Retinal pigment epithelial cell (primary cell): ENCODE measurements at places on chromosomes 11 and 22.

GRCh38 chr11:116379185-116379828 lies 393.5 kb downstream of the BUD13 start:
- no peak for DNase-seq

- DNase-seq: no peak
These were observed 949 bp downstream of the TP53AIP1 start for GRCh38 chr11:128941573-128942271.

DNA sequence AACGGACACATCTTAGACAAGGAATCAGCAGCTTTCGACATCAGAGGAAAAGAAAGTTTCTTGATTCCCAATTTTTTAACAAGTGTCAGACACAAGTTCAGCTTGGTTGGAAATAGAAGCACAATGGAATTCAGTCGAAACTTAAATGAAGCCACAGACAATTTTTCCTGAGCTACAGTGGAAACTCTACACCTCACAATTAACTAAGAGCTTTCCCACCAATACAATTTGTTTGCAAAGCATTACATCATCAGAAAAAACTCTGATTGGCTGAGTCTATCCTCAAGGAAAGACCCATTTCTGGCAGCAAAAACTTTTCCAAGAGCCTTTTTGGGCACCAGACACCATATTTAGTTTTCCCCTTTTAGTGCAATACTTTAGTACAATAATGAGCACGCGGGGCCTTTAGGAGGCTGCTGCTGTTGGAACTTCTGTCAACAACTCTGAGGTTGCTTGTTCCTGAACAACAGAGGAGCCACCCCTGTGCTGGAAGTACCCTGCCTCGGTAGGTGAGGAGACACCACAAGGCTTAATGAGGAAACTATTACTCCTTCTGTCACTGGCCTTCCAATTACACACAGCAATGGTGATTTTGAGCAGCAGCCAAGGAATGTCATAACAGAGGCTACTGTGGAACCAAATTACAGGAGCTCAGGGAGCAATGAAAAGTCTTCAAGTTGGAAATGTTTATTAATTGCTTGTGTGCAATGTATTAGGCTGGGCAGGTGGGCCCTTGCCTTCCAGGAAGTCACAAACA lies 61.9 kb upstream of the BARX2 start:
- no peak for DNase-seq

GRCh38 chr11:114386545-114386944 lies 13.8 kb downstream of the C11orf71 start:
- DNase-seq: no peak

DNA sequence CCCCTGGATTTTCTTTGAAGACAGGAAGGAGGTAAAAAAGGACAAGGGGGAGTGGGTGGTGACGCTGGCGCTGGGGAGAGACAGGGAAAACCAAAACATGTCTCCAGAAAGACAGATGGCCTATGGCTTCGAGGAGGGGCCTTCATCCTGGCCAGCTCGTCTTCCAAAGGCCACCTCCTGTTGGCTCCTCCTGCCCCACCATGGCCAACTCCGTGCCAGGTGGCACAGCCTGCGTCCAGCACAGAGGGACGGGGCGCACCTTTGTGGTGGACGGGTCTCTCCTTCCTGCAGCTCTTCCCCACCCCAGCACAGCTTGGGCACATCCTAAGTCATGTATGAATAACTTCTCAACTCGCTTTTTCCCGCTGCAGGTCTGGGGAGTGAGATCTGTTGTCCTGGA lies 22.7 kb downstream of the IGSF9B start:
- DNase-seq: no peak

DNA sequence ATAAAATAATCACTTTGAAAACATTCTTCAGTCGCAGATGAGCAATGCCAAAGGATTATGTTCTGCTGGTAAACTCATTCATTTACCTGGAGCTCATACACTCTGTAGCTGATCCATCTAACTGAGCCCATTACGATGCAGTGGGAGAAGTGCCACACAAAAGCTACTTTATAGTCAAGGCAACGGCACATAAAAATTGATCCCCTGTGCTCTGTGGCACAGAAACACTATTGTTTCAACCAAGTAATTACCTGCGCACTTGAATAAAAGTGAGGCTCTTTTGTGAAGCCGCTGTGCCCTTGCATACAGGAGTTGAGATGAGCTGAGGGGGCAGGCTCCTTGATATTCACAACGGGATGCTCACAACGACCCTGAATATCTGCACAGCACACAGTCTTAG lies 7.2 kb downstream of the DKK3 start:
- DNase-seq: no peak

GRCh38 chr22:20014526-20015186 lies 2.0 kb downstream of the ARVCF start:
- DNase-seq: no peak

GRCh38 chr11:129323896-129324502 lies 51.6 kb upstream of the BARX2 start:
- DNase-seq: no peak

- no peak for DNase-seq
These were observed 38.8 kb downstream of the ATXN10 start for GRCh38 chr22:45710469-45710868.

DNA sequence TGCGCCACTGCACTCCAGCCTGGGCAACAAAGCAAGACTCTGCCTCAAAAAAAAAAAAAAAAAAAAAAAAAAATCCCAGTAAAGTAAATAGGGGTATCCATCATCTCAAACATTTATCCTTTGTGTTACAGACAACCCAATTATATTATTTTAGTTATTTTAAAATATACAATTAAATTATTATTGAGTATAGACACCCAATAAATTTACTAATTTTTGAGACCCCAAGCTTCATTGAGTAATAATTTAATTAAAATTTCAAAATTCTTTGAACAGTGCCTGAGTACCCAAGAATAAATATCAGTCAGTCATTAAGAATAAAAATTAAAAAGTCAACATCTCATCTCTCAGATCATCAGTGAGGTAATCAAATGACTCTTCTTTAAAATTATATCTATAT lies at the start of gene OR52N4:
TSS of gene OR52N4 (plus strand) at position 301 of the 400 bp plus-strand sequence. CDS start 498 bp downstream, outside the sequence.
- DNase-seq: no peak

- DNase-seq: no peak
These were observed 90.2 kb upstream of the ALKBH3 start for GRCh38 chr11:43790444-43790794.

- no peak for DNase-seq
These were observed 1.6 kb downstream of the THY1 start for GRCh38 chr11:119421351-119421750.

DNA sequence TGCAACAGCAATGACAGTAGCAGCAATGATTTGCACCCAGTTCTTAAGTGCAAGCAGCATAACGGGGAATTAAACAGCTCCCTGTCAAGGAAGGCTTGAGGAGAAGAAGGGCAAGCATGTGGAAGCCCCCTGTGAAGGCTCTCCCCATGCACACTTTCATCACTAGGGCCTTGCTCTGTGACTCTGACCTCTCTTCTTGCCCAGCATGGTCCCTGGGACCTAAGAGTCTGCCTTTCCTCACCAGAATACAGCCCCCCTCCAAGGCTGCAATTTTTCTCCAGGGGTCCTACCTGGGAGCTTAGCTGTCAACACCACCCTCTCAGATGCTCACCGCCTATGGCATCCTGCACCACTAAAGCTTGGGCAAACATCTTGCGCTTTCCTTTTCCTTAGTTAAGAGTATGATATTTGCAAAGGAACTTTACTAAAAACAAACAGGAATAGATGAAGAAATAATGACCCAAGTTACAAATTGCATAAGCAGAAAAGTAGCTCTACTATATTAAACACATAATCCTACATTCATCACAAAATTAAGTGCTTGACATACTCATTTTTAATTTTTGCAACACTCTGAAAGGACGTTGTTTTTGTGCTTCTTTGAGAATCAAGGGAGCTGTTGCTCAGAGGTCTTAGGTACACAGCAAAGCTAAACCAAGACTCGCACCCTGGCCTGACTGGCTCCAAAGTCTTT lies 187.6 kb downstream of the ADAMTS15 start:
- no peak for DNase-seq

DNA sequence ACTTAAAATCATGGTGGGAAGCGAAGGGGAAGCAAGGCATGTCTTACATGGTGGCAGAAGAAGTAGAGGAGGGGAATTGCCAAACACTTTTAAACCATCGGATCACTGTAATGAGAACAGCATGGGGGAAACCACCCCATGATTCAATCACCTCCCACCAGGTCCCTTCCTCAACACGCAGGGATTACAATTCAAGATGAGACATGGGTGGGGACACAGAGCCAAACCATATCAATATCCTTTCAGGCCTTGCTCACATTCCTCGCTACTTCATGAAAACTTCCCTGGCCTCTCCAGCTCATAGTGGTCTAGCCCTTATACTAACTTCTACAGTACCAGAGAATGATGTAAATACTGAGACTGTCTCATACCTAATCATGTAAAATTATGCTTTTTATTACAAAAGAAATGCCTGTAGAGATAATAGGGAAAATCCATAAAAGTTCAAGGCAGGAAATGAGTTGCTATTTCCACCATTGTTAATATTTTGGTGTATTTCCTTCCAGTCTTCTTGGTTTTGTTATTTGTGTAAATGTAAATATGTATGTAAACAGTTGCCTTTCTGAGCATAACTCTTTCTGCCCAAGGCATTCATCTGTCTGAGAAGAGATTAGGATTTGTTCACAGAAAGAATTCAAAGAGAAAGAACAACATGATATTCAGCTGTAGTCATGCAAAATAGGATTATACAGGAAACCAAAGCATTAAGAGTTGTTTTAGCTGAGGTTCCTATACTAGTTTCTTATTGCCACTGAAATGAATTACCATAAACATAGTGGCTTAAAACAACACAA lies 104.3 kb upstream of the LDLRAD3 start:
- DNase-seq: no peak

GRCh38 chr11:16987205-16987568 lies 27.0 kb downstream of the PLEKHA7 start:
- no peak for DNase-seq

DNA sequence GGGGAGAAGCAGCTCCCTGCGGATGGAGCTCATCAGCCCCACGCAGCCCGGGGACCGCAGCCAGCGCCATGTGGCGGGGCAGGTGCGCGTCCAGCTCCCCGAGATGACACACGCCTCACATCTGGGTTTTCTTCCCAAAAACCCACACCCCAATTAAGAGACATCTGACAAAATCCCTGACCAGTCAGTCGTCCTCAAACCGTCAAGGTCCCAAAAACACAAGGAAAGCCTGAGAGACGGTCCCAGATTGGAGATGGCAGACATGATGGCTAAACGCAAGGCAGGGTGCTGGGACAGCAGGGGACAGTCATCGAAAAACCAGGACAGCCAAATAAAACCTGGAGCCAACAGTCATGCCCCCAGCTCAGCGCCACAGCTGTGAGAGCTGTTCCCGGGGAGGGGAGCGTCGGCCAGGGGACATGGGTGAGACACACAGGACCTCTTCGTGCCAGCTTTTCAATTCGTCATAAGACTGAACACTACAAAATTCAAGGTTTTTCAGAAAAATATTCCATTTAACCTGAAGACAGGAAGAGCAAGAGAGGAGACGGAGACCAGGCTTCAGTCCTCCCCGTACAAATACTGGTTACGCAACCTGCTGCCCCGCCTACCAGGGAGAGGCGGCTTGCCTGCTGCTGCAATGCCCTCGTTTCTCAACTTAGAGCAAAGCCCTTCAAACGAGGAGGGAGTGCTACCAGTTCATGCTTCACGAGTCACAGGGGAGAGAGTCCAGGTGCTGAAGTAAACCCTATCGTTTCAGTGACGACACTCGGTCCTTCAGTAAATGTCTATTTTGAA lies 10.5 kb downstream of the TOLLIP start:
- DNase-seq: no peak

DNA sequence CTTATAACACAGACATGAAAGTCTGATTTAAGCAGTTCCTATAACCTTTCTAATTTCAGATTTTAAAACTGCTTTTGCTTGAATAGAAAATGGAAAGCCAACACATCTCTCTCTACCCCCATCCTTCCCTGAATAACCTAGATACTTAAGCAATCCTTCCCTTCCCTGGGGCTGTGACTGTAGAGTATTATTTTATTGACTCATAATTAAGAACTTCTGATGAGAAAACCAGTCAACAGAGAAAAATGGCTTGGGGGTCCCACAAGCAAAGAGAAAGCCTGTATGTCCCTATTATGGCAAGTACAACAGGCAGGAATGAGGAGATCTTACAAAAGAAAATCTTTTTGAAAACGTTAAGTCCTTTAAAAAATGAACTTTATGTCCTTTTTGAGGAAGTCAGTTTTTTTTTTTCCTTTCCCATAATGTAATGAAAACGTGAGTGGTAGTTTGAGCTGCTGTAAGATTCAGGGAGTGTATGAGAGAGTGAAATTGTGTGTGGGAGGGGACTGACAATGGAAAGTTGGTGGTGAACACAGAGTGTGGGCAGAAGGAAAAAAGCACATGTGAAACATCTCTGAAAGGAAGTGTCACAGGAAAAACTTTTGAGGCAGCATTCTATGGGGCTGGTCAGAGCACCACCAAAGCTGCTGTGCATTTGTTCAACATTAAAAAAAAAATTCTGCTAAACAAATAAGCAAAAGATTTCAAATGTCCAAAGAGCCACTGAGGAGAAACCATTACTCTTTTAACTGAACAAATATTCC lies 154.6 kb downstream of the MAML2 start:
- no peak for DNase-seq

GRCh38 chr11:47768101-47768612 lies 1.0 kb upstream of the FNBP4 start:
- DNase-seq: peak; percentile 91

GRCh38 chr11:129814244-129815014 lies 1.2 kb upstream of the TMEM45B start:
- no peak for DNase-seq

DNA sequence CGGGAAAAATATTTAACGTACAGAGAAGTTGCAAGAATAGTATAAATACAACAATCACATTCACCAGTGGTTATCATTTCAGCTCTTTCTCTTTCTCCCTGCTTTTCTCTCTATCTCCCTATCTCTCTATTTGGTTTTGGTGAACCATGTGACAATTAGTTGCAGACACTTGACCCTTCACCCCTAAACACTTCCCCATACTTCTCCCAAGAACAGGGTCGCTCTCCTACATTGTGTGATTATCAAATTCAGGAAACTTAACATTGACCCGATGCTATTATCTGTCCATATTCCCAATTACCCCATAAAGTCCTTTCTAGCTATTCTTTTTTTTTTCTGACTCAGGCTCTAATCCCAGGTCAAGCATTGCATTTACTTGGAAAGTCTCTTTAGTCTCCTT lies 4.8 kb upstream of the CYB5R3 start:
- no peak for DNase-seq

- no peak for DNase-seq
These were observed 81.0 kb downstream of the IGLL1 start for GRCh38 chr22:23498811-23499798.

GRCh38 chr11:78635814-78636506 lies 61.3 kb upstream of the NARS2 start:
- no peak for DNase-seq

GRCh38 chr11:126419801-126420697 lies 64.6 kb downstream of the ST3GAL4 start:
- no peak for DNase-seq

DNA sequence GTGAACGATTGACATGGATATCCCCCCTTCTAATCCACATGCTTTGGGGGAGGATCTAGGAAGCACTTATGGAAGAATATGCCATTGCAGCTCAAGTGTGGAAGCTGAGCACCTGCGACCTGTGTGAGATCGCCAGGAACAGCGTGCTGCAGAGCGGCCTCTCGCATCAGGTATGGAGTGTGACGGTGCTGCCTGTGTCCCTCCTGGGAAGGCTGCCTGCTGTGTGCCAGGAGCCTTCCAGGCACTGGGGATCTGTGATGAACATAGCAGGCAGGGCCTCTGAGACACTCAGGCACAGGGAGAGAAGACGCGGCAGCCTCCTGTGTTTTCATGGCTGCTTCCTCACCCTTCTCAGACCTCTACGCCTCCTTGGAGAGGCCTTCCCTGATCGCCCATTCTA lies 36.5 kb downstream of the RNF141 start:
- no peak for DNase-seq

GRCh38 chr22:21014726-21015465 lies at the start of gene P2RX6:
P2RX6 (plus strand) TSS chr22:21015165; CDS start chr22:21015175, 10 bp downstream.
- DNase-seq: no peak

GRCh38 chr11:131978351-131978750 lies 607.9 kb downstream of the NTM start:
- no peak for DNase-seq
